ENCODE measurements at places on chromosomes 12 and 14.
A peak's percentile ranks its signal among the peaks of the same experiment; 100 is the strongest.

DNA sequence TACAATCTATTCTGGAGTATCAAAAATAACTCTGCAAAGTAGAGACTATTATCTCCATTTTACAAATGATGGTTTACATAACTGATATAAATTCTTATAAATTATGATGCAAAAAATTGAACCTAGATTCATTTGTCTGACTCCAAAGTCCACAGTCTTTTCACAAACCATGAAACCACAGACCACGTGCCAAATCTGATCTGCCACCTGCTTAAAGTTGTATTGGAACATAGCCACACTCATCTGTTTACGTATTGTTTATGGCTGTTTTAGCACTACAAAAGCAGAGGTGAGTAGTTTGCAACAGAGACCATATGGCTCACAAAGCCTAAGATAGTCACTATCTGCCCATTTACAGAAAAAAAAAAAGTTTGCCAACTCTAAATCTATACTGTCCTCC, 105.3 kb downstream of the KCNH5 start:
- peak; percentile 90 for DNase-seq

DNA sequence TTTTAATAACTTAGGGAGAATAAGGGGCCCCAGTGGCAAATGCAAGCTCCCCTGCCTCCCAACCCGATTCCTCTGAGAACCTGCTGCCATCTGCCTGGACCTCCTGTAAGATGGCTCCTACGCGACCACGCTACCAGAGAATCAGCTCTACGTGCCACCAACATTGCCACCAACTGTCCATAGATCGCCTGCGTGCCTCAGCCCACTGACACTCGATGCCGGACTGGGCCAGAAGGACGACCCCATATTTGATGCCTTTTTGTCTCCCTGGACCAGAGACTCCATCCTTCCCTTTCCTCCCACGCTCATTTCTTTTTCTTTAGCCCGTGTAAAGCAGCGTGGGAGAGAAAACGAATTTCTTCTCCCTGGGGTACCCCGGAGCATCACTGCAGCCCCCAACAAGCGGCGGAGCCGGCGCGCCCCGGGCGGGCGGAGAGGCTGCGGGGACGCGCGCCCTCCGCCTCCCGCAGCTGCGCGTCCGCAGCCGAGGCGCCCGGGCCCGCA, 565 bp upstream of the KLHL42 start:
- DNase-seq, result peak; percentile 100

GRCh38 chr14:73757876-73758391, 43.8 kb upstream of the PNMA1 start:
- DNase-seq, result no peak

DNA sequence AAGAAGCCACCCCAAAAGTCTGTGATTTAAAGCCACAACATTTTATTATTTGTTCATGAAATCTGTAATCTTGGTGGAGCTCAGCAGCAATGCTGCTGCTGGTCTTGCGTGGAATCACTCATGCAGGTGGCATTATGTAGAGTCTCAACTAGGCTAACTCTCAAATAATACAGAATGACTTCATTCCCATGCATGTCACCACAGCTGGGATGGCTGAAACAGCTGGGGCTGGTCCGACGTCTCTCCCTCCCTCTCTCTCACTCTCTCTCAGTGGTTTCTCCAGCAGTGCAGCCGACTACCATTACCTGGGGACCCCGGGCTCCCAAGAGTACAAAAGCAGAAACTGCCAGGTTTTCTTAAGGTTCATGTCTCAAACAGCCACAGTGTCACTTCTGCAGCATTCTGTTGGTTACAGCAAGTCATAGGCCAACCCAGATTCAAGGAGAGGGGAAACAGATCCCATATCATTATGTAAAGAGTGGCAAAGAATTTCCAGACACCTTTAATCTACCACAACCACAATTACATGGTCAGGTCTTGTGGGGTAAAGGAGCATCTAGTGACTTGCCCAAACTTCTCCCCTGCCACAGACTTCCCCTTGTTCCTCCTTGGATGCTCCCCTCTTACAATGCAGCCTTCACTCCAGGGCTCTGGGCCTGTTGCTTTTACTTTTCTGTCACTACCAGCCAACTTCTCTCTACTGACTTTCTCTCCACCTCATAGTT, 192.0 kb upstream of the HMGA2 start:
- DNase-seq, result no peak

DNA sequence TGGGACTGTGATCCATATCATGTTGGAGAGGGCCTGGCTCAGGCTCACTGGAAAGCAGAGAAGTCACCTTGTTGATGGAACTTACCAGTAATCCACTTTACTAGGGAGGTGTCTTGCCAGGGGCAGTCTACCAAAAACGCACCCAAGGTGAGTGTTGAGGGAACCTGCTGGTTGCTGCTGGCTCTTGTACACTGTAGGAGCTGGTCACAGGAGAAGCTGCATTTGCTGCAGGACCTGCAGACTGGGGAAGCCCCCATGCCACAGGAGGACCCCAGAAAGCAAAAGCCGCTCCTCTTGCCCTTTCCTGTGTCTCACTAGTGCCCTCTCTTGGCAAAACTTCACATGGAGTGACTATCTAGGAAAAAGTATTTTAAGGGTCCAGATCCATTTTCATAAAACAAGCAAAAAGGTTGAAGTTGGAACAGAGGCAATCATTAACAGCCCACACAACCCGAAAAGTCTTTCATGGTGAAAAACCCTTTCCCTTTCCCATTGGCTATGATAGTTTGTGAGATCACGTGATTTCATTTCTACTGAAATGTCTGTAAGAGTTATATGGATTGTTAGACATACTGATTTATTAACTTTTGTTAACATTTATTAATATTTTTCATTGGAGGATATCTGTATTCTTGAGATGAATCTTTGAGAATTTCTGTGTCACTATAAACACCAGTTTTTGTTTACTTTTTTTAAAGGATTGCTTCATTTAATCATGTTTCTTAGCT, 59.2 kb downstream of the RASSF8 start:
- DNase-seq, result no peak

DNA sequence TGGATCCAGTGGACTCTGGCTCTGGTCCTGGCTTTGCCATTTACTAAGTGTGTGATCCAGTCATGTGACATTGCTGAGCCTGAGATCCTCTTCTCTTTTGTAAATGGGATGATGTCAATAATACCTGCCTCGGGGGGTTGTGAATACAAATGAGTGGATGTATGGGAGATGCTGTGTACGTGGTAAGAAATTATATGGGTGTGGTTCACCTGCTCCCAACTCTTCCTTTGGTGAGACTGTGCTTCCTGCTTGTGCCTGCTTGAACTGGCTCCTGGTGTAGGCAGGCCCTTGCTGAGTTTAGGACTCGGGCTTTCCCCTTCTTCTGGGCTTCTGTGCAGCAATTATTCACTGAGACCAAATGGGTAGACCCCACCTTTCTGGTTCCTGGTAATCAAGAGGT, 189.5 kb upstream of the FRMD6 start:
- no peak for DNase-seq

GRCh38 chr14:65001723-65002122, 15.0 kb downstream of the FNTB start:
- DNase-seq, result no peak

- no peak for DNase-seq
Observed at GRCh38 chr14:44027397-44027796, 479.7 kb downstream of the FSCB start.

DNA sequence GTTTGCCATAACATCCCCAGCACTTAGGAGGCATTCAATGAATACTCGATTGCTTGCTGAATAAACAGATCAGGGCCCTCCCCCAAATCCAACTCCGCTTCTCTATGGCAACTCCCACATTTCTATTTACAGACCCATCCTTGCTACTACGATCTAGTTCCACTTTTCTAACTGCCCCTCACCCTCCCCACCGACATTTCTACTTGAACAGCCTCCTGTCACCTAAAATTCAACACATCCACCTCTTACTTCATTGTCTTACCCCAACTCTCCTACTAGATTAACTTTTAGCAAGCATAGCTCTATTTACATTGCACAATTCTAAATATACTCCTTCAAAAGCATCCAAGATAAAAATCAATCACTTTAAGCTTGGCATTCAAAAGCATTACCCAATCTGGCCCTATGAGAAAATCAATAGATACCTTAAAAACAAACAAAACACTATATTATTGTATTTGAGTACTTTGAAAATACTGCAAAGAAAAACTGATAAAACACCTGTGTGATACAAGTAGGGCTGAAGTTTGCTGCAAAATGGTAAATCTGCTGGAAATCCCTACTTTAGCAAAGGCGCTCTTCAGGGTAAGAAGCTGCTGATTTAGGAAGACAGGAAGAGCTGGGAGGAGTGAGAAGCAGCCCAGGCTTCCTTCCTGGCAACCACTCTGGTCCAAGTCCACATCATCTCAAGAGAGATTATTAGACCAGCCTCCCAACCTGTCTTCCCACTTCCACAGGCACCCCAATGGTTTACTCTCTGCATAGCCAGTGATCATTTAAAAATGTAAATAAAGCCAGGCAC, 96.4 kb downstream of the HECTD4 start:
- no peak for DNase-seq

- DNase-seq, result no peak
Observed at GRCh38 chr14:61472011-61472672, 150.8 kb downstream of the PRKCH start.

- DNase-seq, result peak; percentile 72
Observed at GRCh38 chr14:56590535-56590960, 10.9 kb downstream of the TMEM260 start.
